ENCODE measurements at places on chromosomes 1 and 21.

- no peak for DNase-seq
Measured at GRCh38 chr1:143643148-143643885, 328.5 kb downstream of the FAM72C start.

DNA sequence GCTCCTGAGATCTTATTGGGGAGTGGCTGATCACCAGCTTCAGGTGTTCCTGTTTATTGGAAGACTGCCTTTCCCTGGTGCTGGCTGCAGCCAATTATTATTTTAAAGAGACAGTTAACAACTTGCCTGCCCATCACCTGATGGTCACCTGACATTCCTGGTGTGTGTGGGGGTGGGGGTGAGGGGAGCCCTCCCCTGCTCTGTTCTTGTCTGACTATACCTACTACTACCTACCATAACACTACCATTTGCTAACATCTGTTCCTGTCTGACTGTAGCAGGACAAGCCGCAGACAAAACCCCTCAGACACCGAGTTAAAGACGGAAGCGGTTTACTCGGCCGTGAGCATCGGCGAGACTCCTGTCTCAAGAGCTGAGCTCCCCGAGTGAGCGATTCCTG is 54.9 kb upstream of the NBPF3 start:
- no peak for DNase-seq

DNA sequence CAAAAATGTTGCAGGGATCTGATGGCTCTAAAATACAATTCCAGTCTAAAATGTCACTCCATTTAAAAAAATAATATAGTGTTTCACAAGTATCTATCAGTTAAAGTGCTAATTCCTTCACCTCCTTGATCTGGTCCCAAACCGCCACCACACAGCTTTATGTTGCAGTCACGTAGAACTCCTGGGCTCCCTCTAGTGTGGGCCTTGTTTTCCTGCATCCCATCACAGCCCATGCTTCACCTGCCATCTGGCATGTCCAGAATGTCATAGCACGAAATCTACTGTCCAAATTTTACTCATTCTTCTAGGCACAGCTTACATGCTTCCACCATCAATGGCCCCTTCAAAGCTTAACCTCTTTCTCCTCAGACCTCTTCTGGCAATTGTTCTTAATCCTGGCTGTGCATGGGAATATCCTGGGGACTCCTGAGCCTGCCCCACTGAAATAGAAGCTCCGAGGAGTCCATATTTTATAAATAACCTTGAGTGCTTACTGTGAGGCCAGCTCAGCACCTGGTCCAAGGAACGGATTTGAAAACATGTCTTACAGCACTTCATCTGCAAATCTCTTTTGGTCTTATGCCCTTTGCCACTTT is 15.5 kb downstream of the FYB2 start:
- DNase-seq: no peak

GRCh38 chr1:38151399-38151798 is 104.8 kb upstream of the POU3F1 start:
- no peak for DNase-seq

- DNase-seq: no peak
Measured at GRCh38 chr1:169889871-169890270, 3.8 kb downstream of the SCYL3 start.

- DNase-seq: no peak
Measured at GRCh38 chr1:168422203-168422847, 121.5 kb downstream of the XCL2 start.

DNA sequence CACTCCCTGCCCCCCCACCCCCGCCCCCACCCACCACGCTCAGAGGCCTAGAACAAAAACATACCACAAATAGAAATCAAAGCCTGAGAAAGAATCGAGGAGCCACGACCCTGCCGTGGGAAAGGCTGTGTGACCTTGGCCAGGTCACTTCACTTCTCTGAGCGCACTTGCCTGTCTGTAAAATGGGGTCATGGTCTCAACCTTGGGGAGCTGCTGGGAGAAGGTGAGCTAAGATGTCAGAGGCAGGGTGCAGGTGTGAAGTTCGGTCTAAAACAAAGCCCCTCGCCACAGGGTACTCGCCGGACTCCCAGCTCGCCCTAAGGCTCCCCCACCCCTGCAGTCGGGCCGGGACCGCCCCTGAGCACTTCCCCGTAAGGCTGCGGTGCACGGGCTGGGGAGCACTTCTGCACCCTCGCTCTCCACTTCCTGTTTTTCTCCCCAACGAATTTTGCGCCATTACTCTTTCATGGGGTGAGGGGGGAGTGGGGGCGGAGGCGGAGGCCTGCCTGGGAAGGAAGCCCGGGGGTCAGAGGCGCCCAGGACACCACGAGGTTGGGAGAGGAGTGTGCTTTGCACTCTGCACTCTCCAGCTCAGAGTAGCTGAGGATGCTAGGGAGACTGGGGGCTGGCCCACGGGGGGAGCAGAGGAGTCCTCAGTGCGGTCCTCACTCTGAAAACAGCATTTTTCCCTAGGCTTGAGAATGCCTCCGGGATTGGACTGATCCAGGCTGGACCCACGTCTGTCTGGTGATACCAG is 21.9 kb upstream of the PIK3CD start:
- DNase-seq: peak; percentile 45

- DNase-seq: no peak
Measured at GRCh38 chr1:81190003-81190402, 610.7 kb upstream of the ADGRL2 start.

DNA sequence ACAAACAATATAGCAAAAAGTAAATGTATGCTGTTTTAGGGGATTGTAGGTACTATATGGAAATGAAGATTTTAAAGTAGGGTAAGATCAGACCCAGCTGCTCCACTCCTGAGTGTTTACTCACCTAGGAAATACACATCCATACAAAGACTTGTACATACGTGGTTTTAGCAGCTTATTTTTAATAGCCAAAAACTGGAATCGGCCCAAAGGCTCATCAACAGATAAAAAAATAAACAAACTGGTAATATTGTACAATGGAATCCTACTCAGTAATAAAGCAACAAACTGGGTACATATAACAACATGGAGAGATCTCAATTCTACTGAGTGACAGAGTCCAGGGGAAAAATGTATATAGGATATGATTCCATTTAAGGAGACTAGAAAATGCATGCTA is 179.2 kb upstream of the TMEM51 start:
- no peak for DNase-seq

DNA sequence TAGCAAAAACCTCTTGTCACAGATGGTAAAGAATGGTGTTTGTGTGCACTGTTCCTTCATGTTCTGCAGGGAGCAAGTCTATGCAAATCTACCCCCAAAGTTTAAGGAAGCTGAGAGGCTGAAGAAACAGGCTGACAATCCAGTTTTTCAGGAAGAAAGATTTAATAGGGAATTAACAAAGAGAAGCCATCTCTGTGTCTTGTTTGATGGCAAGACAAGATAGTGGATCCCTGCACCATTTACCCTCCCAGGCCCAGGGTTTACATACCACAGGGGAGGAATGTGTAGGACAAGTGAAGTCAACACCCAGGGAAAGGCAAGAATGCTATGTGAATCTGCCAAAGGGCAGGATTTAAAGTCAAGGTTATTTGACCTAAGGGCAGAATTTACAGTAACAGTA is 48.1 kb upstream of the FNBP1L start:
- no peak for DNase-seq

DNA sequence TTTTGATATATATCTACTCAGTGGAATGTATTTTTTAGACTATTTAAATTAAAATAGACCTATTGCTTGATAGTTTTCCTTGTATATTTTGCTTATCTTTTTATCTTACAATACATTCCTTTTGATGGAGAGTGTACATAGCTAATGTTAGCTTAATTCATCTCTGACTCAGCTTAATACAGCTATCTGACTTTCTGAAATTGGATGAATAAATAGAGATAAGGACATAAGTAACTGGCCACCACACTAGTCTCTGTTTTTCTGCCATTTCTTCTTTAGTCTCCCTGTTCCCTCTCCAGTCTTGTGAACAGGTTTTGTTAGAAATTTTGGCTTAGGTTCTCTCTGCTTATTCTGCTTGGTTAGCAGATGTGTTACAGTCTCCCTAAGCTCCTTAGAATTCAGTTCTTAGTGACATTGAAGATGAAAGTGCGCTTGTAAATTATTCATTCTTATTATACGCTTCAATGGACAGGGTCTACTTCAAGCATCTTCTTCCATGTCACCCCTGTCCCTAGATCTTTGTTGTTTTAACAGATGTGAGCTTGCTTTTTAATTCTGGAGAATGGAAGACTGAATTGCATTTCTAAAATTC is 59.6 kb downstream of the XPR1 start:
- DNase-seq: no peak

- DNase-seq: peak; percentile 78
Measured at GRCh38 chr1:31944205-31945089, 6.3 kb upstream of the PTP4A2 start.

- DNase-seq: no peak
Measured at GRCh38 chr21:31132574-31133242, 94.4 kb upstream of the KRTAP19-8 start.

DNA sequence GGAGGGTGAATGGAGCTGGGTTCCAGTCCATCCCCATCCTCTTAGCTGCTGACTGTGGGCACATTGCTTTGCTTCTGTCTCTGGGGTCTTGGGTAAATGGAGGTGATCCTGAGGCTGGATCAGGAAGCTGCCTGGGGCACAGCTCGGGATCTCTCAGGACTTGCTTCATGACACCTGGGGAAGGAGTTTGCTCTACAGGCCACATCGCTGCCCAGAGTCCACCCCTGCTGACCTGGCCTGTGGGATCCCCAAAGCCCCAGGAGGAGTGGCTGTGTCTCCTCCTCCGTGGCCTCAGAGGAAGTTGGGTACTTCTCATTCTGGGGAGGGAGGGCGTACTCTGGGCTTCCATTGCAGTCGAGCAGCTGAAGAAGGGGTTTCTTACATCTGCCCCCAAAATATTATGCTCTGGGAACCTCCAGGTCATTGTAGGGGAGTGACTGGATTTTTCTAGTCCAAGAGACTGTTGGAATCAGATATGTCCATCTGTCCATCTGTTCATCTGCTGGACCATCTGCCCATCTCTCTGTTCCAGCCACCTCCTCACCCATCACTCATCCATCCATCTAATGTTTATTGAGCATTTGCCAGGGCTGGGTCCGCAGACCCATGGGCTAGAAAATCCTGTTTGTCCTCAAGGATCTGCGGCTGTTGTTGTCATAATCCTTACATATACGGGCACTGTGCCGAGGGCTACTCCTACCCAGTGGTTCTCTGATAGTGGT is 45.9 kb downstream of the ARHGEF10L start:
- DNase-seq: no peak

DNA sequence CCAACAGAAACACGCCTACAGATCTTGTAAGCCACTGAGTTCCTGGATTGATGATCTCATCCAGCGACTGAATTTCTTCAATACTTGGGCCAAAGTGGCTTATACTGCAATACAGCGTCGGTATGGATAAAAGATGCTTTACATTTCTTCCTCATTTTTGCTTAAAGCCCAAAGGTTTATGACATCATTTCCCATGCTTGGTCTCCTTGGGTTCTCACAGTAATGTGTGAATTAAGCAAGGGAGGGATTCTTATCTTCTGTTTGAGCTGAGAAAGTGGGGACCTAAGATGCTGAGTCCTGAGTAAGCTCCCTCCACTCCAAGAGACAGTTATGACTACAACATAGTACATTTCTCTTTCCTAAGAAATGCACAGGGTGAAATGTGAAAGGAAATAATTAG is 39.5 kb downstream of the LBR start:
- DNase-seq: no peak

DNA sequence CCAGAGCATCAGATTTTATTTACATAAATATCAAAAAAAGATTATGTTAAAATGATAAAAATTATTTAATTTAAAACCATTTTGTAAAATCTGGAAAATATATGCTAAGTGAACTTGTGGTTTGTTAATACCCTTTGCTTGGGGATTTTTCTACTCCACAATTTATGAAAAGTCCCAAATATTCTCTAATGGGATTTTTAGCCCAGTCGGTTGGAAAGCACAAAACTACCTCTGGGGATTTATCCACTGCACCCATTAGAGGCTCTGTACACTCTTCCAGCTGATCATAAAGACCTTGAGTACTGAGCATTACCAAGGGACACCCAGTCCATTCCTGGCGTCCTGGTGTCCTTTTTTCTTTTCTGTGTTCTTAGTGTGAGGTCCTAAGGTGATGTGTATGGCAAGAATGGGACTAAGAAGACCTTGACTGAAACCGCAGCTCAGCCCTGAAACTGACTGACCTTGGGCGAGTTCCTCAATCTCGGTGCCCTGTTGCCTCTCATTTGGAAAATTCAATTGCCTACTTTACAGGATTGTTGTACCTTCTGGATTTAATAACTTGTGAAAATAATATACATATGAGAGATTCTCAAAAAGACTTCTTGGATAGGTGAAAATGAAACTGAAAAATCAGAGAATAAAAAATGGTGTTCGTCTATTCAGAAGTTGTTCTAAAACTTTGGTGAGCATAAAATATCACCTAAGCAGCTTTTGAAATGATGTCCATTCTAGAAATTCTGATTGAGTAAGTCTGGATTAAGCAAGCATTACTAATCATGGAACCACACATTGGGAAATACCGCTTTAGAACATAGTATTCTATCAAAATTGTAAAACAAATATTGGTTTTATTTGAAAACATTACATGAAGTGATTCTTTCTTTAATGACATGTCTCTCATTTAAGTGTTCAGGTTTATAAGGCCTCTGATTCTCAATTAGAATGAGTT is 21.5 kb upstream of the SAMSN1 start:
- no peak for DNase-seq

- no peak for DNase-seq
Measured at GRCh38 chr1:244406337-244406736, 45.4 kb downstream of the ADSS2 start.

- DNase-seq: no peak
Measured at GRCh38 chr1:214494706-214495105, 56.7 kb downstream of the PTPN14 start.

GRCh38 chr1:196070940-196071339 is 537.3 kb downstream of the KCNT2 start:
- no peak for DNase-seq

DNA sequence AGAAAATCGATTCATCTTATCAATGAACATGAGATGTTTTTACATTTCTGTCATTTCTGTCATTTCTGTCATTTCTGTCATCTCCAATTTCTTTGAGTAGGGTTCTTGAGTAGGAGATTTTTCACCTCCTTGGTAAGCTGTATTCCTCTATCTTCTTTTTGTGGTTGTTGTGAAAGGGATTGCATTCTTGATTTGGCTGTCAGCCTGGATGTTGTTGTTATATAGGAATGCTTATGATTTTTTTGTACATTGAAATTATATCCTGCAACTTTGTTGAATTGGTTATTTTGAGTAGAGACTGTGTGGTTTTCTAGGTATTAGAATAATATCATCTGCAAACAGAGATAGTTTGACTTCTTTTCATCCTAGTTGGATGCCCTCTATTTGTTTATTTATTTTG is 1233.7 kb downstream of the PLA2G4A start:
- no peak for DNase-seq

- DNase-seq: no peak
Measured at GRCh38 chr1:22524481-22524880, 38.8 kb upstream of the EPHA8 start.

- DNase-seq: no peak
Measured at GRCh38 chr1:16440131-16440469, 424 bp upstream of the NECAP2 start.
